ENCODE measurements at places on chromosomes 6 and 20.
A peak's percentile ranks its signal among the peaks of the same experiment; 100 is the strongest.

GRCh38 chr20:59632541-59633113, 28.3 kb downstream of the PHACTR3 start:
- no peak for DNase-seq

- DNase-seq: peak; percentile 40
Observed at GRCh38 chr6:84282550-84282949, 55.1 kb upstream of the CEP162 start.

DNA sequence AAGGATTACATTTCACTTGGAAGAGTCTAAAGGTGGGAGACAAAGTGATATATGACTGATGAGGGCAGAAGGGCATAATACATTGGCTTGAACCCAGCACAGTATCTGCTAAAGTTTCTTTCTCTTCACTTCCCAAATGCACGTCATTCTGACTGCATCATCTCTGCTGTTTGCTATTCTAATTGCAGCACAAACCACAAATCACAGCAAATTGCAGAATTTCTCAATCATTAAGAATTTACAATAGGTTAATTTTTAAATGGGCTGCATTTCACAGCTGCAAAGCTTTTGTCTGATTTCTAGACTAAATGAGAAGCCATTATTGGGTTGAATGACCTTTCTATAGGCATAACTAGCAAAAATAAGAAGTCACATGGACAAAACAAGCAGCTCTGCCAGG, 337.0 kb downstream of the RNGTT start:
- no peak for DNase-seq

- DNase-seq: no peak
Observed at GRCh38 chr6:4890627-4891026, 113.2 kb downstream of the RPP40 start.

- no peak for DNase-seq
Observed at GRCh38 chr6:74603322-74604076, 602.4 kb downstream of the COL12A1 start.

DNA sequence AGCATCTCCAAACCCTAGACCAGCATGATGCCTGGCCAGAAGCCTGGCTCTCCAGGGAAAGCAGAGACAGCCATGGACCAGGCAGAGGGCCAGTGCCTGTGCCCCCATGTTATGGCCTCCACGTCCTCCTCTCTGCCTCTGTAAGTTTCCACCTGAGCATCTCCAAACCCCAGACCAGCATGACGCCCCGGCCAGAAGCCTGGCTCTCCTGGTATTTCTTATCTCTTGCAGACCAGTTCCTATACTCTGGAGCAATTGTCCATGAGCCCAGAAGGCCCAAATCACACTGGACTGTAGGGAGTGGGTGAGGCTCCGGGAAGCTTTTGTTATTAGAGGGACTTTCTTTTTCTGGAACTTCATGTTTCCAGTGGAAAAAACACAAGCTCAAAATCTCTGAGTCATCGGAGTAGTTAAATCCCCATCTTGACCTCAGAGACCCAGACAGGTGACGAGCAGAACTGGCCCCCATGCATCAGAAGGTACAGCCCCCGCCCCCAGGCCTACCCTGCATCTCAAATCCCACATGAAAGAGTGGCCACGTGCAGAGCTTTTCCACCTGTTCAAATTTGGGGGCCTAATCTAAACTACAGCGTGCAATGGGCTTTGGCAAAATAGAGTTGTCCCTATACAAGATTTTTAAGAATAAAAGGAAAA, 110.2 kb upstream of the FOXQ1 start:
- no peak for DNase-seq

GRCh38 chr6:15763364-15763763, 100.5 kb upstream of the DTNBP1 start:
- no peak for DNase-seq
